GM13977 (cell line): ENCODE measurements at places on chromosomes 3 and 15.

DNA sequence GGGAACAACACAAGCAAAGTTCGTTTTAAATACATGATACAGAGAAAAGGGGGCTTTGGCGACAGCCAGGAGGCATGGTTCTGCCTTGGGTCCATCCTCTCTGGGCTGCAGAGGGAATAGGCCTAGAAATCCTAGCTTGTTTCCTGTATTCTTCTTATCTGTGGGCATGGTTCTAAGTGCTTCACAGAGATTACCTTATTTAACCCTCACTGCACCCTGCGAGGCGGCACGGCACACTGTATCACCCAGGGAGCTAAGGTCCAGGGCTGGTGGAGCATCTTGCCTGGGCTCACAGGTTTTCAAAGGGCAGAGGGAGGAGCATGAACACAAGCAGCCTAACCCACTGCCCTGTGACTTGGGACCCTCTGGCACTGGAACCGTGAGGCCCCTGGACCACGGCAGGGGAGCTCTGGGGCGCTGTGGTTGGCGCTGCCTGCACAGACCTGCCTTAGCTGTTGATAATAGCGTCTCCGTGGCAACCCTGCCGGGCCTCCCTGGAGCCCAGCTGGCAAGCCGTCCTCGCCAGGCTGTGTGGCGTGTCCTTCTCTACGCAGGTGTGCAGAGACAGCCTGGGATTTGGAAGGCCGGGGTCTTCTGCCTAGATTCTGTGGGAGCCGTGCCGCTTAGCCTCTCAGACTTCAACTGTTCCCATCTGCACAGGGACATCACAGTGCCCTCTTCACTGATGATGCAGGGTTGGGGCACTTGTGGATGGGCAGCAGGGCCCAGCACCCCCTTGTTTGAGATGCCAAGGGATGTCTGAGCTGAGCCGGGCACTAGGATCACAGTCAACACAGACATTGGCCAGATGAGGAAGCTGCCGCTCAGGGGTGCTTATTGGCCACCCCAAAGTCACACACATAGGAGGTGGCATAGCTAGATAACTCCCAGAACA is 154.6 kb upstream of the TLE3 start:
- no peak for DNase-seq

DNA sequence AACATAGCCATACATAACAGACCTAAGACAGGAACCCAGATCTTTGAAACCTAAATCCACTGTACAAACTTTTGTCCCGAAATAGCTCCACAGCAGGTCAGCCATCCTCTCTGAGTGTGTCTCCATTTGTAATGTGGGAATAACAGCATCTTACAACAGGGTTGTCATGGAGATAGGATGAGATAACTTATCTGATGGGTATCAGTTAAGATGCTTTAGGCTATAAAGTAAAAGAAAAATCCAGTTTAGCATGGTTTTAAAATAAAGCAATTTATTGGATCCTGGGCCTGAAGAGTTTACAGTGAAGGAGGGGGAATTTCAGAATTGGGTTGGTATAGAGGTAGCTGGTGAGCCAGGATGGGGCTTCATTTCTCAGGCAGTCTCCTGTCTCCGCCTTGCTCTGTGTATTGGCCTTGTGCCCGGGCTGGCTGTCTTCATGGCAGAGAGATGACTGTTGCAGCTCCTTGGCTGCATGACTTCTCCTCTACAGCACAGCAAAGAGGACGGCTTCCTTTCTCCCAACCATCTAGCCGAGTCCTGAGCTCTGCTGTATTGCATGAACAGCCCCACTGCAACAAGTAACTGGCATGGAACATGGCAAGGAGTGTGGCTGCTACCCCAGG is 131.9 kb upstream of the PROK2 start:
- DNase-seq = no peak

GRCh38 chr15:58268746-58269267 is 130.6 kb downstream of the AQP9 start:
- DNase-seq = no peak

- no peak for DNase-seq
Observed at GRCh38 chr3:76383781-76384180, 598.4 kb upstream of the ZNF717 start.

- no peak for DNase-seq
Observed at GRCh38 chr15:74663303-74664027, 32.4 kb downstream of the EDC3 start.

DNA sequence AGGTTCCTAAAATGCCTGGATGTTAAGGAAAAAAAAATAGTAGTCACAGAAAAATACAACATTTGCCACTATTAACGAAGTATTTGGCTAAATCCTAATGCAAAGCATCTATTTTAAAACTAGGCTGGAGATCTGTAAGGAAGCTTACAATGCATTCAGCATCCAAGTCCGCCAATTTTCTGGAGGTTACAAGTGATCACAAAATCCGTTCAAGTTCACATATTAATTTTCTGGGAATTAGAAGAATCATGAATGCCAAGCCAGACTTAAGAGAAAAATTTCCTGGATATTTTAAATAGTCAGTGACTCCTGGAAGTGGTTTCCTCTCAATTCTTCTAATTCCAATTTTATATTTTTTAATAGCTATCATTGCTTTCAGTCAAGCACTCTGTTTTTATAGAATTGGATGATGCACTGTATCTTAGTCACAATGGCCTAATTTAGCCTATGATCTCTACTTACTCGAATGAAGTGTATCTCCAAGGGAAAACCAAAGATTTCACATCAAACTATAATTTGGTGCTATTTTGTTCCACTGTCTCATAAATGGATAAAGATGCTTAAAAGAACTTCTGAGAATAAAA is 60.4 kb downstream of the P3H2 start:
- no peak for DNase-seq

- no peak for DNase-seq
Observed at GRCh38 chr3:9339761-9340471, 22.9 kb upstream of the THUMPD3 start.

- DNase-seq = no peak
Observed at GRCh38 chr3:31165399-31165860, 271.0 kb upstream of the GADL1 start.

DNA sequence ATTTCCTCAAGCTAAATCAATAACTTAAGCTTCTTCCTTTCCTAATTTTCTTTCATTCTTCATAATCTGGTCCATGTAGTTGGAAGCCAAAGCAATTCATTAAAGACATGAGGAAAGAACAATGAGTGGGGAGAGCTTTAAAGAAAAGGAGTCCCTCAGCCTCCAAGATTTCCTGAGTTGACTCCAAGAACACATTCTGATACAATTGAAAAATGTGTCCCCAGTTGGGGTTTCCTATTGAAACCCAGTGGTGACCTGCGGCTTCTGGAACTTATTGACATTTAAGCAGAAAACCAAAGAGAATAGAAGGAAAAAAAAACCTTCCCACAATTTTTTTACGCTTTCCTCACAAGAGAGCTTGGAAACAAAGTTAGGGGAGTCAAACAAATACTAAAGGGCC is 37.0 kb downstream of the ATP8B4 start:
- DNase-seq = no peak

DNA sequence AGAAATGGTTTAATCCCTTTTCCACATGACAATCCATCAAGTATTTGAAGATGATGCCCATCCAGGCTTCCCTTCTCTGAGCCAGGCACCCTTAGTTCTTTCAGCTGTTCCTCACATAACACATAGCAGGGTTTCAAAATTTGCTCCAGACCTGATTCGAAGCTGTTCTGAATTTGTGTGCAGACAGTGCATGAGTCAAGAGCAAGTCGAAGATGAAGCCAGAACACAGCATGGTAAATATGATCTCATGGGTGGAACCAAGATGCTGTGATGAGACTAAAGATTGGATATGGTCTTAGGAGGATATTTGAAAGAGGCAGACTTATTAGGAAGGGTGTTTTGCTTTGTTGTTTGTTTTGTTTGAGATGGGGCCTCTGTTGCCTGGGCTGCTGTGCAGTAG is 32.6 kb upstream of the PDE8A start:
- DNase-seq = no peak

GRCh38 chr3:123337948-123338619 is 110.8 kb downstream of the ADCY5 start:
- no peak for DNase-seq

DNA sequence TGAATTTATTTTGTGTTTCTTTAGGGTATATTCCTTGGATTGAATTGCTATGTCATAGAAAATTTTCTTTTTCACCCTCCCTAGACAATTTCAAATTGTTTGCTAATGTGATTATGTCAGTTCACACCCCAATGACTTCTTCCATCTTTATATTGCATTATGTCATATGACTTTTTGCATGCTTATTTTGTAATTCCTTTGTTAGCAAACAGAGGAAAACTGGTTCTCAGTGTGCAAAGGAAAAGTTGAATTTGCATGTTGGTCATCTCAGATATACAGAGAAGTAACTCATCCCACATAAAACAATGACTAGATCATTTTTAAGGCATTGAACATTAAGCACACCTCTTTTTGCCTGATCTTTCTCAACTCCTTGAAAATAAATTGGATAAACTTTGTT is 3.3 kb upstream of the RNF13 start:
- no peak for DNase-seq

GRCh38 chr3:110234831-110235230 is 836.8 kb upstream of the NECTIN3 start:
- DNase-seq = no peak

DNA sequence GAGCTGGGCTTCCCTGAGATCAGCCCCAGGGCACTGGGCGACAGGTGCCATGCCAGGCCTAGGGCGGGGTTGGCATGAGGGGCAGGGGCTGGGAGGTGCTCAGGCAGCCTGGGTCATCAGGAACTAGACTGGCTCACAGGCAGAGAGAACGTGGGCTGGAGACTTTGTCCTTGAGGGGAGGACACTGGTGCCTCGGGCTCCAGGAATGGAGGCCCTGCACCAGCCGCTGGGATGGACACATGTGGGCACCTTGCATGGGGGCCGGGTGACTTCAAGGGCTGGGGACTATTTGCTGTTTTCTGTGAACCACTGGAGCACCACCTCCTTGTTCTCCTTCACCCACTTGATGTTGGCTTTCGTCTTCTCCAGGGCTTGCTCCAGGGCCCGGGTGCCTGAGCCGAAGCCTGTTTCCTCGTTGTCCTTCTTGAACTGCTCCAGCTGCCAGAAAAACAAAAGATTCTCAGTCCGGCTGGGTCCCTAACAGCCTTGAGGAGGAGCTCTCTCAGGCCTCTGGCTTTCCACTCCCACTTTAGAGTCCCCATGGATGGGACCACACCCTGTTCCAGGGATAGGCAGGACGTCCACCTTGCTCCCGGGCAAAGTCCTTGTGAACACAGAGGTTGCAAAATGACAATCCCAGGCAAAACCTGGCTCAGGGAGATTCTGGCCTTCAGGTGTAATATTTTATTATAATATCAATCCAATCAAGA is 9.1 kb downstream of the MESP2 start:
- DNase-seq = no peak

GRCh38 chr3:149512073-149512782 is 37.7 kb downstream of the TM4SF4 start:
- DNase-seq = peak; percentile 63

GRCh38 chr15:34107315-34107714 is 5.4 kb downstream of the PGBD4 start:
- no peak for DNase-seq

DNA sequence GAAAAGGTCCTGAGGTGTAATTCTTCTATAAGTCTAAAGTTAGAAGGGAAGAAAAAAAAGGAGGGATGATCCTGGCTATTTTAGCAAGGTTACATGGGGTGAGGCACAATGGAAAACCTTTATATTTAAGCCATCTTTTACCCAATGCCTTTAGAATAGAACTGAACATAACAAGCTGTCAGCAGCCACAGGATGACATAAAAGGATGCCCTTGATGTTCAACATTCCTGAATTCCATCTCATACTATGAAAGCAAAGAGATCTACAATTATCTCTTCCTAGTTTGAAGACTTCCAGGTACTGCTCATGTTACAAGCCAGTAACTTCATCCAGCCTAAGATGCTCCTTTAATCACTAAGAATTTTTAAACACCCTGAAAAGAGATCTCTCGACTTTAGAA is 26.9 kb downstream of the NEK10 start:
- no peak for DNase-seq

DNA sequence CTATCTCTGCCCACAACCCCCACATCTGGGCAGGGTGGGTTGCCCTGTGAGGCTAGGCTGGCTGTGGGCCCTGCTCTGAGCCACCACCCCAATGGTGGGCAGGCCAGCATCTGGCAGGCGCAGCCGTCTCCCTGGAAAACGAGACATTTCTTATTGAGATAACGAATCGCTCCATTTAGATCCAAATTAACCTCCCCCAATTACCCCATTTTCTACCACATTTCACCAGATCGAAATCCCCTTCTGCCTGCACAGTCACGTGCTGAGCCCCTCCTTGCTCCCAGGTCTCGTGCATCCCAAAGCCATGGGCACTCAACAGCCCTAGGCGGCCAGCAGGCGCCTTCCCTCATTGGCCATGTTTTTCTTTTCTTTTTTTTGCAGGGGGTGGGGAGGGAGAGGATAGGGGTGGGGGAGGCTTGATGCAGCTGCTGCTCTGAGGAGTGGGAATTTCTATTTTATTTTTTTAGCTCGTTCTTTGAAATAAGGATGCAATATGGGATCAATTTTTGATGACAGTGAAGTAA is 53.0 kb upstream of the TMEM115 start:
- DNase-seq = no peak
